ENCODE measurements at places on chromosomes 16 and 17.

DNA sequence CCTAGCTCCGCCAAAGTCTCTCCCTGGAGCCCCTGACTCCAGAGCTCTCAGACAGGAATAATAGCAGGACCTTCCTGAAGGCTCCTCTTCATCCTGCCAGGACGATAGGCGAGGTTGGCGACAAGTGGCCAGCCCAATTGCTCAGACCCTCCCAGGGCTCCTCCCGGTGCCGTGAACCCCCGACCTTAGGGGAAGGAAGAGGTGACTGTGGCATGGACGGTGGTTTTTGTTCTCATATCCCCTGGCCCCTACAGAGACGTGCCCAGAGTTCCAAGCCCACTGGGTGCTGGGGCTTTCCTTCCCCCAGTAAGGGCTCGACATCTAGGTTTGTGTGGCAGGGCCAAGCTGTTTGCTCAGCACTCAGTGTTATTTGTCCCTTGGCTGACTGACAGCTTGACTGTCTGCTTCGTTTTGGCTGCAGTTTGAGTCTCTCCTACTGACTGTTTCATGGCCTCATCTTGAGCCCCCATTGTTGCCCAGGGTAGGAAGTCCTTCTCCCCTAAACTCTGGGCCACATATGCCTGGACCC is 4.6 kb upstream of the ADCY7 start:
- no peak for DNase-seq

DNA sequence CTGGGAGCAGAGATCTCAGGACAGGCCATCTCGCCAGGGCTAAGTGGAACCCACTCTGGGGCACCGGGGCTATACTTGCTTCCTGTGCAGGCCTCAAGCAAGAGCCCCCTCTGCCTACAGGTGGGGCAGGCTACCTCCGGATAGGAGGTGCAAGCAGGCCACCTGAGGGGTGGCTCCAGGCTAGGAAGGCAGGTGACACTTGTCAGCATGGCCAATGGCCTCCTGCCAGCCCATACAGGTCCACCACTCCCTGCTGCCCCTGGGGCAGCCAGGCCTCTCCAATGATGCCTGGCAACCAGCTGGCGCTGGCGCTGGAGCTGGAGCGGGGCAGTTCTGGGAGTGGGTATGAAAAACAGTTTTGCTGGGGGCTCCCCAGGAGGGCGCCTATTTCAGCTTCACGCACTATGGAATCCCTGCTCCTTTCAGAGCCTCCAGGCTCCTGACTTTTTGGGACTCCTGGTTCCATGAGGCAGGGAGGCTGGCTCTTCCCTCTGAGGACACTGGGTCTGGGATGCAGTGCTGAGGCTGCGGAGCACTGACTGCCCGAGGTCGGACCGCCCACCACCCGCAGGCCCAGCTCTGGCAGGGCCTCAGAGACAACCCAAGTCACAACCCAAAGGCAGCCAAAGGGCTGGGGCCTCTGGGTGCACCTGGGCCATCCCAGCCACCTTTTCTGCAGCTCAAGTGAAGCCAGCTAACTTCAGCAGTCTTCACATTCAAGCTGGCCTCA is 8.4 kb upstream of the SREBF1 start:
- DNase-seq: no peak

- no peak for DNase-seq
Observed at GRCh38 chr16:84180519-84181140, 6.2 kb downstream of the TAF1C start.

GRCh38 chr17:18248300-18248731 is 10.2 kb downstream of the FLII start:
- DNase-seq: peak; percentile 91

DNA sequence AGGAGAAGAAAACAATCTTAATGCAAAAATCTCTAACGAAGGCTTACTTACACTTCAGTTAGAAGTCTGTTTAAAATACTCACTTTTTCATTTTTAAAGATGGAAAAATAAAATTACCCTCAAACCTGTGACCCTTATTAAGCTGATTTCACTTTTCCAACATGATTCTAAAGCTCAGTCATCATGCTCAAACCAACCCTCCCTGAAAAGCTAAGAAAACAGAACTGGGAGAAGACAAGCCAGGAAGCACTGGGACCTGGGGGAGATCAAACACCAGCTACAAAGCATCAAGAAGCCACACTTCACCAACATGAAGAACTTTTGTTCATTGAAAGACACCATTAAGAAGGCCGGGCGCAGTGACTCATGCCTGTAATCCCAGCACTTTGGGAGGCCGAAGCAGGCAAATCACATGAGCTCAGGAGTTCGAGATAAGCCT is 88.8 kb downstream of the LITAF start:
- no peak for DNase-seq

DNA sequence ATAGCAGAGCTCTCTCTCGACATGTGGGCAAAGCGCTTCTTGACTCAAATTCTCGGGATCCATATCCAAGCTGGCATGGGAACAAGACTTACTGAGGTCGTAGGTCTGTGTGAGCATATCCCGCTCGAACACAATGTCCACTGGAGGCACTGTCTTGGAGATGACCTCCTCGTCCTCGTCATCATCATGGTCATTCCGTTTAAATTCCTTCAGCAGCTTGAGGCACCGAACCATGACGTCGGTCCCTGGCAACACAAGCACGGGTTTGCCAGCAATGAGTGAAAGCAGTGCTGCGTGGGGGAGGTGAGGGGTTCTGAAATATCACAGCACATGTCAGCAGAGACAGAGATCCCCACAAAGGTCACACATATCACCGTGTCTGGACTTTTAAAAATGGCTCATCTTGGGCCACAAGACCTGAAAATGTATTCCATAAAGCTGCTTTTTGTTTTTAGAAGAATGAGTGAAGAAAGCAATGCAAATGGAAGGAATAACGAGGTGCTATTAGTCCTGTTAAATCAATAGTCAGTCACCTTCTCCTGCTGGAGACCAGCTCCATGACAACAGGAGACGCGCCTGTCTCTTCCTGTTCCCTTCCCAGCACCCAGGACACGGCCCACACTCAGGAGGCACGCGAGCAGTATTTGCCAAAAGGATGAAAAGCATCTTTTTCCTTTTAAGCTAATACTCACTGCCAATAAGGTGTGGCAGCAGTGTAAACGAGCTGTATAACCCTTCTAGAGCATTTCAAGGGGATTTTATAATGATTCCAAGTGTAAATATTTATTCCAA is 37.9 kb downstream of the GTF3C1 start:
- DNase-seq: no peak

DNA sequence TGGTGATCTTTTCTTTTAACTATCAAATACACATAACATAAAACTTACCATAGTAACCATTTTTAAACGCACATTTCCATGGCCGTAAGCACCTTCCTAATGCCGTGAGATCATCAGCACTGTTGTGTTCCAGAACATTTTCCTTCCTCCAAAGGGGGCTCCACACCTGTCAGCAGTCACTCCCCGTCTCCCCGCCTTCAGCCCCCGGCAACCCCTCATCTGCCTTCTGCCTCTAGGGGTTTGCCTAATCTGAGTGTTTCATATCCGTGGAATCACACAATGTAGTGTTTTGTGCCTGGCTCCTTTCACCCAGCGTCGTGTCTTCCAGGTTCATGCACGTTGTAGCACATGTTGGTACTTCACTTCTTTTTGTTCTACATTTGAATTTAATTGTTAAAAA is 350.1 kb upstream of the TNRC6C start:
- DNase-seq: no peak

DNA sequence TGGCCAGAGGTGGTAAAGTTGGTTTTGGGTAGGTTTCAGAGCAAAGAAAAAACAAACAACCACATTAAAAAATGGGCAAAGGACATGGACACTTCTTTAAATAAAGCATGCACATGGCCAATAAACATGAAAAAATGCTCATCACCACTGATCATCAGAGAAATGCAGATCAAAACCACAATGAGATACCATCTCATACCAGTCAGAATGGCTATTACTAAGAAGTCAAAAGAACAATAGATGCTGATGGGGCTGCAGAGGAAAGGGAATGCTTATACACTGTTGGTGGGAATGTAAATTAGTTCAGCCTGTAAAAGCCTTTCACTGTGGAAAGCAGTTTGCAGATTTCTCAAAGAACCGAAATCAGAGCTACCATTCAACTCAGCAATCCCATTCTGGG is 598.4 kb upstream of the SOX9 start:
- no peak for DNase-seq

GRCh38 chr16:30473231-30474073 is 910 bp downstream of the ITGAL start:
- DNase-seq: peak; percentile 54

- DNase-seq: no peak
Observed at GRCh38 chr16:17166095-17166494, 304.7 kb downstream of the XYLT1 start.

GRCh38 chr17:2027528-2028233 is 2.3 kb upstream of the DPH1 start:
- no peak for DNase-seq

GRCh38 chr17:1847191-1847590 is 17.4 kb downstream of the RPA1 start:
- DNase-seq: no peak

GRCh38 chr17:60846175-60846574 is 168.5 kb downstream of the BCAS3 start:
- no peak for DNase-seq

- DNase-seq: no peak
Observed at GRCh38 chr17:80720610-80721577, 176.3 kb downstream of the RPTOR start.

- no peak for DNase-seq
Observed at GRCh38 chr17:44170499-44171201, at the start of gene ASB16. ASB16 (plus strand) TSS chr17:44170704; CDS start chr17:44170790, 86 bp downstream.

DNA sequence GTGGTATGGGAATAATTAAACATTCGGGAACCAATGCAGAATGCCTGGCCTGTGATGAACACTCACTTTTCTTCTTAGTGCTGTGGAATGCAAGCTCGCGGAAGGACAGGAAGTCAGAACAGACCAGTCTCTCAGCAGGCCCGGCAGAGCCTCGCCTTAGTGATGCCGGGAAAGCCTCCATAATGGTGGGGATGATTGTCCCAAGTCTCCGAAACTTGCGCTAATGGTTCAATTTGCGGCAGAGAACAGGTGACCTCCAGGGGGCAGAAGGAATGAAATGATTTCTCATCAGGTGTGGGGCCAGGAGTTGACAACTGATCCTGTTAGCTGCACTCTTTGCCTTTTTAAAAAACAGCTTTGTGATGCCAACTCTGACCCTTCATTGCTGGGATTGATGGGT is 170.6 kb downstream of the GSG1L start:
- DNase-seq: no peak

GRCh38 chr16:73798471-73798870 is 498.1 kb upstream of the PSMD7 start:
- no peak for DNase-seq

- DNase-seq: no peak
Observed at GRCh38 chr16:75007443-75007842, 8.6 kb downstream of the ZNRF1 start.

- DNase-seq: no peak
Observed at GRCh38 chr17:73594025-73594424, 50.2 kb downstream of the SDK2 start.

- no peak for DNase-seq
Observed at GRCh38 chr16:88731699-88732098, 25.4 kb downstream of the CTU2 start.

- DNase-seq: no peak
Observed at GRCh38 chr16:58744497-58744896, 10.4 kb upstream of the GOT2 start.

DNA sequence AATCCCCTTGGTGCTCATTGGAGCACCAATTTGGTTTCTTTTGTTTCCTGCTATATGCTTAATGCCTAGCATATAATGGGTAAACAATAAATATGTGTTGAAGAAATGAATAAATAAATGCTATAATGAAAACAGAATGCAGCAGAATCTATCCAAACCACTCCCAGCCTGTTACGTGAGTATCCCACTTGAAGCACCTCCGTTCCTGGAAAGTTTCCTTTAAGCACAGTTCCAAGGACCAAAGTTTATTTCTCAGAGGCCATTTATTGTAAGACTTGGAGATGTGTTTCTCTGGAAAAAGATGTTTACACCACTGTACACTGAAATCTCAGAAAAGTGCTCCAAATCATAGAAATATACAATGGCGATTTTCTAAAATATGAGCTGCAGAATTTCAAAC is 187.0 kb downstream of the SOX9 start:
- no peak for DNase-seq

DNA sequence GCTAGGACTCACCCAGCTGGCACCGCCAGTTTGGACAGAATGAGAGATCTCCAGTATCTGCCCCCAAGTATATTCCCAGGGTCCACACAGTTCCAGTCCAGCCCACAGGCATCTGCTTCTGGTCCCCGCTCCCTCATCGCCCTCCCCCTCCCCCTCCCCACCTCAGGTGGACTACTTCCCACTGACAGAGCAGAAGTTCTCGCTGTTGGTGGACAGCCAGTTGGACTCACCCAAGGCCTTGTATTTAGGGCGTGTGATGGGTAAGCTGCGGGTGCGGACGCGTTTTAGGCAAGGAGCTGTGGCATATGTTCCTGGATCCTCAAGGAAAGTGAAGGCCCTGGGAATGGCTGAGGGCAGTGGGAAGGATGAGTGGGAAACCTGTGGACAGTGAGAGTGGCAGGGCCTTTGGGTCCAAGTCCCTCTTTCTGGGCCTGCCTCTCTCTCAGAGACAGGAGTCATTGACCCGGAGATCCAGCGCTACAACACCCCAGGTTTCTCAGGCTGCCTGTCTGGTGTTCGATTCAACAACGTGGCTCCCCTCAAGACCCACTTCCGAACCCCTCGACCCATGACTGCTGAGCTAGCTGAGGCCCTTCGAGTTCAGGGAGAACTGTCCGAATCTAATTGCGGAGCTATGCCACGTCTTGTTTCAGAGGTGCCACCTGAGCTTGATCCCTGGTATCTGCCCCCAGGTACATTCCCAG is 14.9 kb downstream of the CNTNAP1 start:
- DNase-seq: no peak

DNA sequence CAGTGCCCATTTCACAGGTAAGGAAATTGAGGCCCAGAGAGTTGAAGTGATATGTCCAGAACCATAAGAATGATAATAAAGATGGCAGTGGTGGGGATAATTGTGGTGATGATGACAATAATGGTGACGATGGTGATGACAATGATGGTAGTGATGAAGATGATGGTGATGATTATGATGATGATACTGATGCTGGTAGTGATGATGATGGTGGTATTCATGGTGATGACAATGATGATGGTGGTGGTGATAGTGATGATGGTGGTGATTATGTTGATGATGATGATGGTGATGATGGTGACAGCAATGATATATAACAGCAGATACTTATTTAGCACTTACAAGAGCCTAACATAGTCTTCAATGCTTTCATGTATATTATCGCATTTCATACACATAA is 18.1 kb upstream of the TMEM132E start:
- DNase-seq: no peak

DNA sequence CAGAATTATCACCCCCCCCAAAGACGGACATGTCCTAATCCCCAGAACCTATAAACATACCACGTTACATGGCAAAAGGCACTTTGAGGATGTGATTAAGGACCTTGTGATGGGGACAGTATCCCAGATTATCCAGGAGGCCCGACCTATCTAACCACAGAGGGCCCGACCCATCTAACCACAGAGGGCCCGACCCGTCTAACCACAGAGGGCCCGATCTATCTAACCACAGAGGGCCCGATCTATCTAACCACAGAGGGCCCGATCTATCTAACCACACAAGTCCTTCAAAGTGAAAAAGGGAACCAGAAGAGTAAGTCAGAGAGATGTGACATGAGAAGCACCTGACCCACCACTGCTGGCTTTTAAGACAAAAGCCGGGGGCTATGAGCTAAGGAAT is 56.8 kb downstream of the ANKFY1 start:
- DNase-seq: no peak
